ENCODE measurements at places on chromosomes 1 and 21.
A peak's percentile ranks its signal among the peaks of the same experiment; 100 is the strongest.

GRCh38 chr1:82695443-82695842, 894.7 kb downstream of the ADGRL2 start:
- DNase-seq: no peak

DNA sequence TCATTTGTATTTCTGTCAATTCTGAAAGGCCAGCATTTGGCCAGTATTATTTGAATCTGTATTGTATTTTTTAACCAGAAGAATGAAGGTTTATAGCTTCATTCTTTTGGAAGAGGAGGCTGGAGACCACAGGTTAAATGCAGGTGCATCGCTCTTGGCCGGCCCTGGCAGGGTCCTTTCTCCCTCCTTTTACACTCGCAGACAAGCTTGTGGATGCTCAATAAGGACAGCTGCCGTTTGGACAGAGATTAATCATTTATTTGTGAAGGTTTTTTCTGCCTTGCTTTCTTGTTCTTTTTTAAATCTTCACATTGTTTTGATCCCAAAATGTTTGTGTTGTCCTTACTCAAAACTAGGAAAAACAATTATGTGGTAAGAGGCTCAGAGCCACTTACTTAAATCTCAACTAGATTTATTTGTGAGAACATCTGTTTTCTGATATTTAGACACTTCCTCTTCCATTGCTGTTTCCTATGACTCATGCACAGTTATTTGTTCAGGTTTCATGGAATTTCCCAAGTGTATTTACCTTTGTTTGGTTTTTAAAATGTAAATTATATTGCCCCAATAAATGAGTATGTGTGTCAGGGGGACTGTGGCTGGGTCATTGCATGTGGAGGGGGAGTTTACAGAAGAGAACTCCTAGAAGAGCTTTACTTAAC, 46.7 kb upstream of the LAMC2 start:
- no peak for DNase-seq

DNA sequence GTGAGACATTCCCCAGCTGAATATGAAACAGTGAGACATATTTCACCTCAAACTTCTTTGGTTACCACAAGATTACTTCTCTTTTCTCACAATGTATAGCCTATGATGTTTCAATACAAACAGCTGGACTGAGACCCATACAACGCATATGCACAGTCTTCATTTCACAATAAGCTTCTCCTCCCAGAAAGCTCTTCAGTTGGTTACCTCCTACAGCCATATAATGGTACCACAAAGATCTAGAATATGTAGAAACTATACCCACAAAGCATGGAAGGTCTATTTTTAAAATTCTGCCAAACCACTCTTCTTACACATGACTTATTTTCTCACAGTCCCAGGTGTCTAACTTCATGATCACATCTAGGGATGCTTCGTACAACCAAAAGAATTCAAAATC, 70.8 kb downstream of the JAK1 start:
- DNase-seq: no peak

DNA sequence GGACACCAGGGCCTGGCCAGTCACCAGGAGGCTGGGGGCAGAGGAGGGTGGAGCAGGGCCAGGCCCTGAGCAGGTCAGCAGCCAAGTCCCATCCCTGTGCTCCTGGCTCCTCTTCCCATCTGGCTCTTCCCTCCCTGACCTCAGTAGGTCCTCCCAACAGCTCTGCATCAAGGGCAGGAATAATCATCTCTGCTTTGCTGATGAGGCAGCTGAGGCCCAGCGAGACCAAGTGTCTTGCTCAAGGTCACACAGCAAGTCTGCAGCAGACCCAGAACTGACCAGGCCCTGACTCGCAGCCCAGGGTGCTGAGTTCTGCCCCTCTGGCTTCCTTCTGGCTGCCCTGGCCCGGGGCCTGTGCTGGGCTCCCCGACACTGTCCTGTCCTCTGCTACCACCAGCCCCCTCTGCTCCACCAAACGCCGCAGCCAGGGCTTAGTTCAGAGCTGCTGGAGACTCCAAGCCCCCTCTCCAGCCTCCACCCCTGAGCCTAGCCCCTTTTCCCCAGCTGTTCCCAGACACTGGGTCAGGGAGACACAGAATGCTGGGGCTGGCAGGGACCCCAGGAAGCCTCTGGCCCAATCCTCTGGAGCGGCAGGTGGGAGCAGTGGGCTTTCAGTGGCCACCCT, 224.9 kb downstream of the PTPRU start:
- no peak for DNase-seq

DNA sequence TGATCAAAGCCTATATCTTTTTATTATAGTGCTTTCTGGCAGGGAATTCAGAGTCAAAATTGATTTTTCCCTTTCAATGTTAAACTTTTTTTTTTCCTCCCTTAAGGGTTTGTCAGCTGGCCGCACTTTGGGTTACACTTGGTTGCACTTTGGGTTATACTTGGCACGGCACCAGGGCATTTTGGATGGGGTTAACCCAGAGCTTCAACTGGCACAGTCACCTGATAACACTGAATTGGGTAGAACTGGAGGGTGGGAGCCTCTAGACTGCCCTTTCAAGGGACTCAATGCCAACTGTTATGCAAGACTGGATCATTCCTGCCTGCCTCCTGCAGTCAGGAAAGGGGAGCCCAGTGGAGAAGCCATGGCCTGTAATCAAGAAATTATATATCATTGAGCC, 211.5 kb downstream of the KCNJ6 start:
- DNase-seq: no peak

- DNase-seq: no peak
These were observed 36.8 kb upstream of the AHCYL1 start for GRCh38 chr1:109947582-109948284.

- DNase-seq: peak; percentile 98
These were observed 404.7 kb upstream of the VAMP3 start for GRCh38 chr1:7366286-7366954.

GRCh38 chr1:242579528-242580235, 55.2 kb upstream of the PLD5 start:
- DNase-seq: no peak

DNA sequence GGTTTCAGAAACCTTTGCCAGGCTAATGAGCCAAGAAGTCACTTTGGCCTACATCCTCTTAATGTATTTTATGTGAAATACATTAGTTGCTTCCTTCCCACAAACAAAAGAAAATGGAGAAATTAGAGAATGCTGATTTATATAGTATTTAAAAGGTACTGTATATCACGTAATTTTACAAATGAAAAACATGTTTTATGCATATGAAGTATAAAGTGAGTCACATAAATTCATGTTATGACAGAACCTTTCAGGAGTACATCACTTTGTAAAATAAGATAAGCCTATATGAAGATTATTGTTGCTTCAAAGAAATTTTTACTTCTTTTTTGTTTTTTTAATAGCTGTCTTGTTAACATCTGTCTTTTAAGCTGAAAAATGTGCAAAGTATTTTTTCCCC, 4.6 kb downstream of the DR1 start:
- no peak for DNase-seq

- DNase-seq: no peak
These were observed 10.7 kb upstream of the OR2T34 start for GRCh38 chr1:248585266-248585665.

- no peak for DNase-seq
These were observed 78.5 kb downstream of the PLXNA2 start for GRCh38 chr1:208165659-208166058.

DNA sequence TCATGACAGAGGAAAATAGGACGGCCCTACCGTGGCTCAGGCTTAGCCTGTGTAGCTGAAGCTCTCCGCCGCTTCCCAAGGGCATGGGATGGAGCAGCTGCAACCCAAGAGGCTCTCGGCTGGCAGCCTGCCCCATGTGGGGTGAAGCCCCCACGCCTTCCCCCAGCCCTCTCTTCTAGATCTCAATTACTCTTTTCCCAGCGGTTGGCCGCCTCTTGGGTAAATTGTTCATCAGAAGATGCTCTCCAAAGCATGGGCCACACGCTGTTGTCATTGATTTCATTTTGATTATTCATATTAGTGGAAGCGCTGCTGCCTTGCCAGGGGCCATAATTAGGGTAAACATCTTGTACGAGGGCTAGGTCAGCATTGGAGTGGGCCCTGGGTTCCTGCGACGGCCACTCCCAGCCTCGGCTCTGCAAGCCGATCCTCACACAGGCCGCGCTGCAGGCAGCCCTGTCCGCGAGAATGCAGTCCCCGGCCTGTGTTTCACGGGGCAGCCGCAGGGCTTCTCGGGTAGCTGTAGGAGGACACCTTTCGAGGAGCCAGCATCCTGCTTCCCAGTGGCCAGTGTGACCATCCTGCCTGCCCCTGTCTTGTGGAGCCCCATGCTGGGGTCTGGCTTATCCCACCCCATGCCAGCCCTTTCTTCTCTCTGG, 114.4 kb upstream of the VAMP3 start:
- DNase-seq: no peak

- no peak for DNase-seq
These were observed 98.0 kb upstream of the SLC44A3 start for GRCh38 chr1:94722181-94722580.

GRCh38 chr21:33067457-33067856, 2.5 kb upstream of the OLIG1 start:
- no peak for DNase-seq

DNA sequence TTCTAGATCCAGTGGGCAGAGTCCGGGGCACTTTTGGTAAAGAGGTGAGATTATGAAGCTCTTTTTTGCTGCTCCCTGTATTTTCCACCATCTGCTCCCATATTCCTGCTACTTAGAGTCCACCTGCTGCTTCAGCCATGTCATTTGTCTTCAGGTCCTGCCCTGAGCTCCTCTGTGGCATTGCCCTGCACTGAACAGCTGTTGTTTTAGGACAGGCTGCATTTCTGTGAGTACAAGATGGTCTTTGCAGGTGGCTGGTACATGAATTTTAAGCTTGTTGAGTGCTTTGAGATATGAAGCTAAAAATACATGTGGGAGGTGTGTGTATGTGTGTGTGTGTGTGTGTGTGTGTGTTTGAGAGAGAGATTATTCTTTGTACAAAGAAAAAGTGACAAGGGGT, 21.9 kb downstream of the MT1HL1 start:
- no peak for DNase-seq

GRCh38 chr21:31566064-31566463, 93.4 kb upstream of the SOD1 start:
- no peak for DNase-seq

All from COR-L47 (cell line).